ENCODE measurements at places on chromosomes 4 and X.

- DNase-seq: no peak
Observed at GRCh38 chrX:28586286-28586685, 960 bp upstream of the IL1RAPL1 start.

DNA sequence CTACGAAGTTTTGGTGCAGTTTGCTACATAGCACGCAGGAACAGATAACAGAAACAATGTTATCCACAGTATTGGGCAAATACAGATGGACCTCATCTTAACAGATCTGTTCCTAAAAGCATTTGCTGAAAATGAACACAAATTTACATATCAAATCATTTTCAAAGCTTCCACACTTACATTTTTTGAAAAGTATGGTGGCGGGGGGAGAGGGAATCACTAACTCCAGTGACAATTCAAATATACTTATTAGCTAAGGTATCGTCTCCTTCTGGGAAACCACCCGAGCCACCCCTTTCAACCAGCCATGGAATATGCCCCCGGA, 175.0 kb downstream of the NSUN7 start:
- DNase-seq: no peak

GRCh38 chrX:9312922-9313867, 151.7 kb upstream of the TBL1X start:
- no peak for DNase-seq

- DNase-seq: no peak
Observed at GRCh38 chr4:162323919-162324318, 160.1 kb upstream of the FSTL5 start.

GRCh38 chr4:141375855-141376254, 155.2 kb downstream of the ZNF330 start:
- peak; percentile 82 for DNase-seq

GRCh38 chr4:14897217-14897616, 105.1 kb upstream of the CPEB2 start:
- DNase-seq: no peak

- no peak for DNase-seq
Observed at GRCh38 chrX:115378471-115378870, 89.0 kb downstream of the LUZP4 start.

DNA sequence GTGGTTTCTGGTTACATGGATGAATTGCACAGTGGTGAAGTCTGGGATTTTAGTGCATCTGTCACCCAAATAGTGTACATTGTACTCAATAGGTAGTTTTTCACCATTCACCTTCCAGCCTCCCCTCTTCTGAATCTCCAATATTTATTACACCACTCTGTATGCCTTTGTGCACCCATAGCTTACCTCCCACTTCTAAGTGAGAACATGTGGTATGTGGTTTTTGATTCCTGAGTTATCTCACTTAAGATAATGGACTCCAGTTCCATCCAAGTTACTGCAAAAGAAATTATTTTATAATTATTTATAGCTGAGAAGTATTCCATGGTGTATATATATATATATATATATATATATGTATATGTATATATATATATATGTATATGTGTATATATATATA, 155.8 kb downstream of the HHIP start:
- no peak for DNase-seq

- DNase-seq: peak; percentile 30
Observed at GRCh38 chr4:26144526-26145155, 176.2 kb upstream of the RBPJ start.

DNA sequence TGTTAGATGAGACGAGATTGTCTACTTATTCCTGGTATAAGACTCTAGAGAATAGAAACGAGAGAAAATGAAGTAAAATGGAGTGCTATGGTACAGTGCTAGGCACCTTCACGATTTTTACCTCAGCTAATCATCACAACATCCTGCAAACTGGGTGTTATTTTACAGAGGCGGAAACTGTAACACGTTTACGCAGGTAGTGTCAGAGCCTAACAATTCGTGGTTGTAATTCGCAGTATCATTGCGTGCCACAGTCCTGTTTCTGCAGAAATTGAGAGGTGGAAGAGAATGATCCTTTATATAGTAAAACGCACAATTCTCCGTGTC, 383 bp upstream of the TBC1D19 start:
- no peak for DNase-seq

- no peak for DNase-seq
Observed at GRCh38 chrX:367866-368265, 18.8 kb downstream of the PPP2R3B start.

Measured in AG20443 (cell line).